Kidney capillary endothelial cell (primary cell): ENCODE measurements at places on chromosomes 1 and 21.

DNA sequence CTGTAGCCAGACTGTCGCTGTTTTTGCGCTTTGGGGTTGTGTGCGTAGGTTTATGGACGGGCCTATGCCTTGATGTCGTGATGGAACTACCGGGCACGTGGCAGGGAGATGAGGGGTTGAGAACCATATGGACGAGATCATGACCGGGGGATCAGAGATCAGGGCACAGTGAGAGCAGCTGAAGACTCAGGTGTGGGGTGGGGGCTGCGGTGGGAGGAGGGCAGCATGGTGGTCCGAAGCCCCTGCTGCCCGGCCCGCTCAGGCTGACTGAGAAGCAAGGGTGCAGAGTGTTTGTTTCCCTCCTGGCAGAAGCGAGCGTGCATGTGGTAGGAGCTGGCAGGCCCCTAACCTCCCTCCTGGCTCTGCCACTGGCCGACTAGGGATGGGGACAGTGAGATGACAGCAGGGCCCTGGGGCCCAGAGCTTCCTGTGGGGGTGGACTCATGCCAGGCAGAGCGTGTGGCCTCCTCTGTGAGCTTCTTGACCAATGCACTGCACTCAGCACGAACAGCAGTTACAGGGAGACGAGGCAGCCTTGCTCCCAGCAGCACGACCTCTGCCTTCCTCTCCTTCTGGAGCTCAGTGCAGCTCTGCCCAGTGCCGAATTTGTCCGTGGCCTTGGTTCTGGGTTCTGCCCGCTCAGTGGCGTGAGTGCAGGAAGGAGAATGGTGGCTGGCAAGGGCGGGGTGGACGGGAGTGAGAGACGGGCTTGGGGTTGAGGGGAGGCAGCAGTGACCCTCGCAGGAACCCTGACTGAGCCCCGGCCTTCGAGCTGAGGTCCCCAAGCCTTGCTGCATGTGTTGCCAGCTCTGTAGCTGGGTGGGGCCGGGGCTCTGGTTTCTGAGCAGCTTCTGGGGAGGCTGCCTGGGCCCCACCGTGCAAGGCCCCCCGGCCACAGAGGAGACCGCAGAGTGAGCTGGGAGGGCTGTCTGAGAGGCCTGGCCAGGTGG is 22.2 kb upstream of the LRRC3 start:
- DNase-seq = no peak

- DNase-seq = no peak
Measured at GRCh38 chr1:88801575-88802208, 89.7 kb downstream of the GTF2B start.

GRCh38 chr1:1066403-1067283 is 7.5 kb downstream of the RNF223 start:
- DNase-seq = no peak

- no peak for DNase-seq
Measured at GRCh38 chr1:234525099-234525799, 46.3 kb upstream of the TARBP1 start.

- DNase-seq = no peak
Measured at GRCh38 chr1:182183606-182184005, 122.1 kb upstream of the ZNF648 start.

- no peak for DNase-seq
Measured at GRCh38 chr1:46342084-46342656, 1.6 kb downstream of the NSUN4 start.

- peak; percentile 17 for DNase-seq
Measured at GRCh38 chr1:46301406-46301807, 2.0 kb downstream of the LRRC41 start.
